ENCODE measurements at places on chromosomes 16 and 17. TPM values are rescaled to one million over a fixed set of nuclear protein-coding genes. Genes with fewer than 3 reads are reported as not detected.
A peak's percentile ranks its signal among the peaks of the same experiment; 100 is the strongest.

DNA sequence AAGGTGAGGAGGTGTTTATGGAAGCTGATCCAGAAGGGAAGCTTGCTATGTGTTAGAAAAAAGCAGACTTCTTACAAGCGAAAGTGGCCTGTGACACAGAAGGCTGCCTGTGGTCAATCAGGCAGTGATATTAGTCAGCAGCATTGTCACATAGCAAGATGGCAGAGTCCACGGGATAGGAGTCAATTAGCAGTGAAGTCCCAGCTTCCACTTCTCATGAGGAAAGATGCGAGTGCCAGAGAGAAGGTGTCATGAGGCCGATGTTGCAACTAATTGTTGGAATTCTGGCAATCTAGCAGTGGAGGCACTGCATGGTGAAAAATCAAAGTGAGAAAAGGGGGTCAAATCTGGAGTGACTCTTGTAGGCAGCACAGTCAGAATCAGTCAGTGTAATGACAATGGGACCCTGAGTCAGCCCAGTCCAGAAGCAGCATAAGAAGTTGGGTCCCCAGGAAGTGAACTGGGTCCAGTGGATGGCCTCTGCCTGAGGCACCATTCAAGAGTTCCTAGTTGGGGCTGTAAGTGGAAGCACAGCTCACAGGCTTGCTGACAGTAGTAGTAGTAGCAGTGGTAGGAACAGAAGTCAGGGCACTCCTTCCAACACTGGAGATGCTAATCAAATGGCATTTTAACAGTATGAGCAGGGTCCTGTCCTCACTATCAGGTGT is 85.1 kb downstream of the TNFRSF13B start:
- no peak for DNase-seq

DNA sequence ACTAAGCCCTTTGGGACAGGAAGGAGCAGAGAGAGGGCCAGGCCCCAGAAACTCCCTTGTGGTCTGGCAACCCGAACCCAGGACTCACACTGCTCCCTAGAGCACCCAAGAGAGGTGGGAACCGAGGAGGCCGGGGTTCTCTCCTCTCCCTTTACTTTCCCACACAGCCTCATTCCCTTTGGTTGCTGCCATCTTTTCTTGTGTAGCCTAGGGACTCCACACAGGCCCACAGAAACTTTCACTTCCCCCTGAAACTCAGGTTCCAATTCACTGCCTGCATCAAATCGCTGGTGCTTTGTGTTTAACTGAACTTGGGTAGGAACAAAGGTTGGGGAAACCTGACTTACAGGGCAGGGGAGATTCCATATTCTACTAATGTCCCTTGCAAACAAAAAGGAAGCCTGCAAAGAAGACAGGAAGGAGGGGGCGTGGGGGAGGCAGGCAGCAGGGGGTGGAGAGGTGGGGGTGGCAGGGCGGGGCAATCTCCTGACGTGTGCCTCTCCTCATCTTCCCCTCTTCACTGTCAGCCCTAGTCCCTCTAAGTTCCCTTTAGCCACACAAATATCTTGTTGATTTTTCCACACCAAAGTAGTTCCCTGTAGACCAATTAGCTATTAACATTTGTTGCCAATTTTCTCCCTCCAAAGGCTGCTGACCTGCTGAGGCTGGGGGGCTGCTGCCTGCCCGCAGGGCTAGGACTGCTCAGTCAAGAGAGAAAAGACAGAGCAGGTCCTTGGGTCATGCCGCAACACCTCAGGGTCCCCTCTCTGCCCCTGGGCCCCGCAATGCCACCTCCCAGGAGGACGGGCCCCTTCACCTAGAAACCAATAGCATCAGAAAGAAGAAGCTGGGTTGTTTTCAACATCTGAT is 8.0 kb downstream of the ST3GAL2 start:
- peak; percentile 38 for DNase-seq

Gene PMFBP1
- polyA plus RNA-seq, result not detected

GRCh38 chr17:2178798-2179501 is 124.0 kb downstream of the HIC1 start:
- no peak for DNase-seq

DNA sequence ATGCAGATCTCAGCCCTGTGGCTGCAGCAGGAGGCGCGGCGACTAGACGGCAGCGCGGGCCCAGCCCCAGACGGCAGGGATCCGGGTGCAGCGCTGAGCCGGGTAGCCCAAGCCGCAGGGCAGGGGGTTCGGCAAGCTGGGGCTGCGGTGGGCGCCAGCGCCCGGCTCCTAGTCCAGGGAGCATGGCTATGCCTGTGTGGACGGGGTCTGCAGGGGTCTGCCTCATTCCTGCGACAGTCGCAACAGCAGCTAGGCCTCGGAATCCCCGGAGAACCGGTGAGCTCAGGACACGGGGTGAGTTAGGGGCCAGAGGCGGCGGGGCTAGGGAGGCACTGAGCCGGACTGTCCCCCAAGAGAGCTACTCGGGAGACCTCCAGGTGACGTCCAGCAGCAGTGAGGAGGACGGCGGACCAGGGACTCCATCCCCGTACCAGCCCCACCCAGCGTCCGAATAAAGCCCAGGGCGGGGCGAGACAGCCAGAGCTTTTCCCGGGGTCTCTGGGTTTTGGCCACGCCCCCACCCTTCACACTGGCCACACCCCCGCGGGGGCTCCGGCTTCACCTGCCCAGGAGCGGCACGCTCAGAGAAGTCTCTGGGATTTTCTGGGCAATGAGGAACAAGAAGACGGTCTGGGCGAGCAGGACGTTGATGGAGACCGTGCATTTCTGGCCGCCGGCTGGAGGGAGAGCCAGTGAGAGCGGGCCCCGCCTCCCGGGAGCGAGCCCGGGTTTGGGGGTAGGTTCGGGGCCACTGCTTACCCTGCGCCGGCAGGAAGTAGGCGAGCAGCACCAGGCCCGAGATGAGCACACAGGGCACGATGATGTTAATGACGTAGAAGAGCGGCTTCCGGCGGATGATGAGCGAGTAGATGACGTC is 1.1 kb downstream of the C17orf107 start:
- peak; percentile 79 for DNase-seq

Gene CCDC144A
- polyA plus RNA-seq, result not detected

Gene TMEM238L
- not detected for polyA plus RNA-seq

GRCh38 chr16:20918486-20919239 is 18.1 kb downstream of the LYRM1 start:
- no peak for DNase-seq

Gene CHCT1
- polyA plus RNA-seq, result not detected

GRCh38 chr16:88329726-88330700 is 52.7 kb upstream of the ZNF469 start:
- no peak for DNase-seq

Gene KRT17
- not detected for polyA plus RNA-seq

DNA sequence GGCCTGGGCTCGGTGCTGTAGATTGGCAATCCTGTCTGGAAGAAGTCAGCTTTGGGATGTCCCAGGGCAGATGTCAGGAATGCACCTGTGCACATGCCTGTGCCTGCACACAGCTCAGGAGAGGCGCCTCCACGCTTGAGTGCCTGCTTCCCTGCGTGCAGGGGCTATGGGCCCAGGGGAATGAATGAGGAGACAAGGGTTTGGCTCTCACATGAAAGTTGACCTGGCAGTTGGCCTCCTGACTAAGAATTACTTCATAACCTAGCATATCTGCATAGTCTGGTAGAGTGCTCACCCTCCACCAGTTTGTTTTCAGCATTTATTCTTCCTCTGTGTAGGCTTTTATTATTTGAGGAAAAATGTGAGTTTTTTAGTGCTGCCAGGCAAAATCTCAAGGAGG is 50.0 kb downstream of the PLD6 start:
- no peak for DNase-seq

Gene CLDN6
- not detected for polyA plus RNA-seq
